ENCODE measurements at places on chromosomes 13 and 19. TPM values are rescaled to one million over a fixed set of nuclear protein-coding genes. Genes with fewer than 3 reads are reported as not detected.
A peak's percentile ranks its signal among the peaks of the same experiment; 100 is the strongest.

Gene MTUS2
- total RNA-seq: 0.05 TPM

Gene PTPRH
- not detected for total RNA-seq

Gene SLC46A3
- total RNA-seq: 3.2 TPM

Gene PSG3
- total RNA-seq: not detected

Gene C13orf42
- total RNA-seq: not detected

Gene TSPAN16
- total RNA-seq: not detected

Gene AZU1
- not detected for total RNA-seq

Gene RASL11A
- 3.2 TPM for total RNA-seq

GRCh38 chr19:6794686-6795431, 22.4 kb downstream of the VAV1 start:
- no peak overlapping the region for H3K4me3 ChIP-seq
- no peak for DNase-seq
- H3K4me1 ChIP-seq: peaks cover 91% of the 10 kb centered on the region
- H3K27ac ChIP-seq: peak overlapping the region; percentile 41

GRCh38 chr13:20326276-20326675, 94.2 kb upstream of the GJB6 start:
- no peaks in the 10 kb centered on the region for H3K4me1 ChIP-seq
- H3K4me3 ChIP-seq: no peak overlapping the region
- no peak for DNase-seq
- H3K27me3 ChIP-seq: peaks cover 2% of the 10 kb centered on the region

GRCh38 chr13:41756198-41756880, 204.6 kb downstream of the VWA8 start:
- no peaks in the 10 kb centered on the region for H3K27me3 ChIP-seq
- H3K36me3 ChIP-seq: peaks cover 42% of the 10 kb centered on the region
- DNase-seq: no peak
- H3K4me3 ChIP-seq: no peak overlapping the region

DNA sequence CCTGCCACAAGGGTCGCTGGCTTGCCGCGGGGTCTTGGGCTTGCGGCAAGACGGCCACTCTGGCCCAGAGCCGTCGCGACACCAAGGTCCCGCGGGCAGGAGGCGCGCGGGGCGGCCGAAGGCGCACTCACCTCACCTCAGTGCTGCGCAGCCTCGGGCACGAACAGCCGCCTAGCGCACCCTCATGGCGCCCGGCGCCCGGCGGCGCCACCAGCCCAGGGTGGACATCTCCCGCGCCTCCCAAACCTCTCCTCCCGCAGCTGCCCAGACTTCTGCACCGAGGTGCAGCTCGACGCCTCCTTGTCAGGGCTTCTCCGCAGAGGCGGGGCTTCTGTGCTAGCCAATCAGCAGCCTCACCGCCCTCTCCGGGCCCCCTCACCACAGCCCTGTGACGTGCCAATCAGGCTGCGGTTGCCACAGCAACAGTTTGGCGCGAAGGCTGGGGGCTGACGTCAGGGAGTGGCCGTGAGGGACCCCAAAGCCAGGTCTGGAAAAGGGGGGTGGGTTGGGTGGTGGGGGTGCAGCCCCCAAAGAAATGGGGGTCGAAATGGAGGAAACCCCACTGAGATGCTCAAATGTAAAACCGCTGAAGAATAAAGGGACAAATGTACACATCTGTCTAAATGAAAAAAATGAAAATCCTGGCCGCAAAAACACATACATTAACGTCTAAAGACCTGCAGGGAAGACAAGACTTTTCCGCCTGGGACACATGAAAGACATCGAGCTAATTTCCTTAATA, at the start of the genes PEG3 and ZIM2:
TSS of gene PEG3 (minus strand) at position 276 of the 742 bp plus-strand sequence. CDS start 16,071 bp downstream, outside the sequence.
TSS of gene ZIM2 (minus strand) at position 276 of the 742 bp plus-strand sequence. CDS start 16,449 bp downstream, outside the sequence.
- H3K27ac ChIP-seq: no peak within 1 kb of the TSS
- peaks cover 18% of the 10 kb centered on the region for H3K27me3 ChIP-seq
- DNase-seq: no peak
- peaks cover 23% of the 10 kb centered on the region for H3K36me3 ChIP-seq
- no peaks in the 10 kb centered on the region for H3K4me1 ChIP-seq
